ENCODE measurements at places on chromosomes 7 and 10.

DNA sequence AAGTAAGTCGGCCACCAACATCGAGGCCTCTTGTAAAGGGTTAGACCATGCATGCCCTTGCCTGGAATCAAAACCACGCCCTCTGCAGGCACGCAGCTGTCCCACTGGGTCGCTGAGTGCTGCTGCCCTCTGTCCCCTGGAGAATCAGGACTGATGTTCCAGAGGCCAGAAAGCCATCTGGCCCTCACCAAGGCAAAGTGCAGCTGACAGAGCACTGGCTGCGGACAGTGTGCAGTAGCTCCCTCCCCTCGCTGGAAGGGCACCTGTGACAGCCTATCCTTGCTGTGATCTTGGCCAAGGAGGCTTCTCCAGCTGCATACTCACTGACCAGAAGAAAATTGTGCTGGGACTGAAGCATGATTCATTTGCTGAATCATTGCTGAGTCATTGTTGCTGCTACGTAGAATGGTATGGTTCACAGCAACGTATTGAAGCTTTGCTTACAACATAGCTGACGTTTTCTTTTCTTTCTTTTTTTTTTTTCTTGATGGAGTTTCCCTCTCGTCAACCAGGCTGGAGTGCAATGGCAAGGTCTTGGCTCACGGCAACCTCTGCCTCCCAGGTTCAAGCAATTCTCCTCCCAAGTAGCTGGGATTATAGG, 30.4 kb downstream of the DDC start:
- no peak for DNase-seq

GRCh38 chr10:68474021-68474420, 2.2 kb upstream of the DNA2 start:
- no peak for DNase-seq

- DNase-seq: no peak
These were observed 59.2 kb upstream of the PTN start for GRCh38 chr7:137402536-137403352.

GRCh38 chr10:79066411-79067240, 2.1 kb upstream of the ZMIZ1 start:
- no peak for DNase-seq

GRCh38 chr7:137890449-137890921, 43.7 kb upstream of the DGKI start:
- no peak for DNase-seq

- DNase-seq: no peak
These were observed 139.9 kb downstream of the ARL4A start for GRCh38 chr7:12827219-12827821.

GRCh38 chr7:297611-298374, 7.8 kb downstream of the FOXL3 start:
- no peak for DNase-seq

DNA sequence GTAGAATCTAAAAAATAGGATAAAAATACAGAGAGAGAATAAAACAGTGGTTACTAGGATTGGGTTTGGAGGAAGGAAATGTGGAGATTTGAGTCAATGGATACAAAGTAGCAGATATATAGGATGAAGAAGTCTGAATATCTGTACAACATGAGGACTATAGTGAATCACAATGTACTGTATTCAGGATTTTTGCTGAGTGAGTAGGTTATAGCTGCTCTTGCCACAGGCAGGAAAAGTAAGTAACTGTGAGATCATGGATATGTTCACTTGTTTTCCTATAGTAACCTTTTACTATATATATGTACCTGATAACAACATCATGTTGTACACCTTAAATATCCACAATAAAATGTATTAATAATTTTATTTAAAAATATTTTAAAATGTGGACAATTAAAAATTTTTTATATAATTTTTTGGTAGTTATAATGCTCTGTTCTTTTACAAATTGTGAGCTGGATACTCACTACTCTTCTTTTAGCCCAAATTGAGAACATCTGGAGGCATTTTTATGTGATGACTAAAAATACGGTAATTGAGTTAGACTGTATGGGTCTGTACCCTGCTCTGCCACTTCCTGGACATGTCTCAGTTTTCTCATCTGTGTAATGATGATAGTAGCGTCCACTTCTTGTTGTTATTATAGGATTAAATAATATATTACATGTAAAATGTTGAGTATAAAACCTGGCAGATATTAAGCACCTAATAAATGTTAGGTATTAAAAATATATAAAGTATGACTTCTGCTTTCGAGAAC, 439.1 kb downstream of the AUTS2 start:
- DNase-seq: no peak

DNA sequence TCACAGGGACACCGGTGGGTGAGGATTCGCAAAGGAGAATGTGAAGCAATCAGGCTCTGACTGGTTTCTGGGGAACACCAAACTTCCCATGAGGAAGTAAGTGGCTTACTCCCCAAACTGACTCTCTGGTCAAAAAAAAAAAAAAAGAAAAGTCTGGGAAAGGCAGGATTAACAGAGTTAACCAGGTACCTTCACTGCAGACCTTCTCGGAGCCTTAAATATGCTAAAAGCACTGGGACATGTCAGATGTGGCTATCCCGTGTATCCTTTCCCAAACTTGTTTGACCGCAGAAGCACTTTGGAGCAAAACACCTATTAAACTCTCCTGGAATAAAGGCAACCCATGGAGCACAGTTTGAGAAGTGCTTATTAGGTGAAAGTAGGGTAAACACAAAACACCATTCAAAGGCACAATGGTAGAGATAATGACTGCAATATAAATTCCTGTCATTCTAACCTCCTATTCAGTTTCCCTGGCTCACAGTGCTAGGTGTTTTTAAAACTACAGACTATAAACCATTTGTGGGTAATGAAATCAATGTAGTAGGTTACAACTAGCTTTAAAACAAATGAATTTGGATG, 44.1 kb upstream of the MXI1 start:
- no peak for DNase-seq

- DNase-seq: no peak
These were observed 8.6 kb upstream of the ORAI2 start for GRCh38 chr7:102424787-102425218.

DNA sequence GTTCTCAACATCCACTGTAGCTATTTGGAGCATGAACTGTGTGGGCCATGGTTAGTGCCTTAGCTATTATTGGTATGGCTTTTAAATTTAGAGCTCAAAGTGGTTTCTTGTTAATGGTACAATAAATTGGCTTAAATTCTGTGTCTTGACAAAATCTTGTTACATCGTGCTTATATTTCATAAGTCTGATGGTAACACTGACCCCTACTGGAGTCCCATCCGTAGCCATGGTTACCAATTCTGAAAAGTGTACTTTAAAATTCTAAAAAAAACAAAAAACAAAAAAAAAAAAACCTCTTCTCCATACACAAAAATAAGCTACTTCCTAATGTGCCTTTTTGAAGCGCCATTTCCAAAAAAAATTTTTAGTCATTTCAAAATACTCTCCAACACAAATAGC, 6.4 kb upstream of the RPP30 start:
- DNase-seq: no peak

DNA sequence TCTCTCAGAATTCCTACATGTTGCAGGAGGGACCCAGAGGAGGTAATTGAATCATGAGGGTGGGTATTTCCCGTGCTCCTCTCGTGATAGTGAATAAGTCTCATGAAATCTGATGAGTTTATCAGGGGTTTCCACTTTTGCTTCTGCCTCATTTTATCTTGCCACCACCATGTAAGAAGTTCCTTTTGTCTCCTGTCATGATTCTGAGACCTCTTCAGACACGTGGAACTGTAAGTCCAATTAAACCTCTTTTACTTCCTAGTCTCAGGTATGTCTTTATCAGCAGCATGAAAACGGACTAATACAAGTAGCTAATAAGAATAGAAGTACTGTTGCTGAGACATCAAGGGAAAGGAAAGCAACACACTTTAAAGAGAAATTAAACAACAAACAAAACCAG, 143.4 kb downstream of the CCDC71L start:
- DNase-seq: no peak

- no peak for DNase-seq
These were observed 172.5 kb downstream of the ARHGAP21 start for GRCh38 chr10:24551161-24551560.

GRCh38 chr7:525740-526139, 6.1 kb upstream of the PDGFA start:
- no peak for DNase-seq

GRCh38 chr10:3574451-3574850, 210.6 kb downstream of the KLF6 start:
- no peak for DNase-seq

- no peak for DNase-seq
These were observed 19.5 kb downstream of the HSPA12A start for GRCh38 chr10:116722736-116723427.

- DNase-seq: no peak
These were observed 636.4 kb downstream of the KCNMA1 start for GRCh38 chr10:77001206-77001605.

- no peak for DNase-seq
These were observed 119.1 kb downstream of the TFEC start for GRCh38 chr7:115911465-115911864.

GRCh38 chr7:114723308-114723707, 198.6 kb upstream of the MDFIC start:
- DNase-seq: no peak

DNA sequence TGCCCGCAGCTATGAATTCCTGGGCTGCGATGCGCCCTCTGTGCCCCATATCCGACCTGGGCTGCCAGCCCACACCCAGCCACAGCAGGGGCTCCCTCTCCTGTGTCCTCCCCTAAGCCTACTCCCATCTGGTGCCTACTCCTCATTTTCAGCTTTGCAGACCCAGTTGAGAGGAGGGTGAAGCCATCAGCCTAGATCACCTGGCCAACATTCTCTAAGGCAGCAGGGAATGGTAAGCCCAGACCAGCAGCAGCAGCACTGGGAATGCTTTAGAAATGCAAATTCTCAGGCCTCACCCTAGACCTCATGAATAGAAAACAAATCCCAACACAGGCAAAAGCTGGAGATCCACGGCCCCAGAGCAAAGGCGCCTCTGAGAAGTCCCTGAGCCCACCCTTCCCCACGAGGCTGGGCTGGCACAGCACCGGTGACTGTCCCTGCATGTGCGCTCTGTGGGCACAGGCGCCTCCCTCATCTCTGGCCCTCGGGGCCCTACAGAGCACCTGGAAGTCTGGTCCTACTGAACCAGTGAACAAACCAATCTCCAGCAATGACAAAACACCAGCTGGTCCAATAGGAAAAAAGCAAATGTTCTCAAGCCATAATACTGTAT, 161.4 kb downstream of the GFRA1 start:
- no peak for DNase-seq

DNA sequence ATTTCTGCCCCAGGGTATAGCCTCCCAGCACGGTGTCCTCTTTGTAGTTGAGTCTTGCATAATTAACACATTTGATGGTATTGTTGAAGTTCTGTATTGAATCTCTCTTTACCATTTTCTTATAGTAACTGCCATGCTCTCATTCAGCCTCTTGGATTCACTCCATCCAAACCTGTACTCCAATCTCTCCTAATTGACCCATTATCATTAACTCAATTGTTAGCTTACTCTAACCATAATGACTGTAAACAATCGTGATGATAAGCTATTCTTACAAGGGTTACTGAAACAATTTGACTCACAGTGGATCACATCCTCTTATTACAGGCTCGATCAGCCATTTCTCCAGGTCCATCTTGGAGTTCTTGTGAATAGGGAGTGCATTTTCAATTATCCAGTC, 191.9 kb upstream of the AGK start:
- DNase-seq: no peak

DNA sequence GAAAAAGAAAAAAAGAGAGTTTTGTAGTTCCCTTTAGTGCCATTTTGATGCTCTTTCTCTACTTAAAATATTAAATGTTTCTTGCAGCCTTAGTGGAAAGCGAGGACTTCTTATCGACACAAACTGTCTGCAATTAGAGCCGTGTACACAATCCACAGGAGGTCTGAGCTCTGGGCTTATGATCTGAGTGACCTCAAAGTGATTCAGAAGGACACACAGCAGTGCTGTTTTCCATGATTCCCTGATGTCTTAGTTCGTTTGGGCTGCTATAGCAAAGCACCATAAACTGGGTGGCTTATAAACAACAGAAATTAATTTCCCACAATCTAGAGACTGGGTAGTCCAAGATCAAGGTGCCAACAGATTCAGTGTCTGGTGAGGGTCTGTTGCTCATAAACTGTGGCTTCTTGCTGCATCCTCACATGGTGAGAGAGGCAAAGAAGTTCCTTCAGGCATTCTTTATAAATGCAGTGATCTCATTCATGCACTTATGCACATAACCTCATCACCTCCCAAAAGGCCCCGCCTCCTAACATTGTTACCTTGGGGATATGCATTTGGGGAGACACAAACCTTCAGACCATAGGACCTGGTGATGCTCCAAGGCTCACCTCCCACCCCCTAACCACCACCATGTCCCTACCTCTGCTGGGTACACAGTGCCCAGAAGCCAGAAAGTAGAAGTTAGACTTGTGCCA, 204.5 kb upstream of the GHITM start:
- DNase-seq: no peak

- no peak for DNase-seq
These were observed 260.4 kb downstream of the RELN start for GRCh38 chr7:103729026-103729425.

- no peak for DNase-seq
These were observed 25.5 kb downstream of the RAMP3 start for GRCh38 chr7:45182856-45183710.

DNA sequence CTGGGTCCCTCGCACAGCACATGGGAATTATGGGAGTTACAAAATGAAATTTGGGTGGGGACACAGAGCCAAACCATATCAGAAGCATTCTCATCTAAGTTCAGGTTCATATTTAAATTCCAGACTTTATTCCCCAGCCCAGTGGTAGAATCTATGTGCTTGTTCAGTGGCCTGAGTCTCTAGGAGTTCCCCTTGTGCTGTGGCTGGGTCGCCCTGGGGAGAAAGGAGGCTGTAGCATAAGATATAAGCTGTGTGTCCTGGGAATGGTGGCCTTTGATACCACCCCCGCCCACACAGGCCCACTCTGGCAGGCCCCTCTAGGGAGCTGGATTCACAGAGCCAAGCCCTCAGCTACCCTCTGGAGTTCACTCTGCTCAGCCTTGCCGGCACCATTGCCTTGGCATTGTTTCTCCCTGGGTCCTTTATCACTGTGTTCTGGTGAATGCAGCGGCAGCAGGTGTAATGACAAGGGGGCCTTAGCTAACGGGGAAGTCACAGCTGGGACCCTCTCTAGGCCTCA, 64.2 kb downstream of the MINDY4 start:
- DNase-seq: no peak

GRCh38 chr10:7362471-7362870, 48.4 kb downstream of the SFMBT2 start:
- DNase-seq: no peak

- DNase-seq: no peak
These were observed 1248.5 kb upstream of the LRRN3 start for GRCh38 chr7:109842386-109842785.

DNA sequence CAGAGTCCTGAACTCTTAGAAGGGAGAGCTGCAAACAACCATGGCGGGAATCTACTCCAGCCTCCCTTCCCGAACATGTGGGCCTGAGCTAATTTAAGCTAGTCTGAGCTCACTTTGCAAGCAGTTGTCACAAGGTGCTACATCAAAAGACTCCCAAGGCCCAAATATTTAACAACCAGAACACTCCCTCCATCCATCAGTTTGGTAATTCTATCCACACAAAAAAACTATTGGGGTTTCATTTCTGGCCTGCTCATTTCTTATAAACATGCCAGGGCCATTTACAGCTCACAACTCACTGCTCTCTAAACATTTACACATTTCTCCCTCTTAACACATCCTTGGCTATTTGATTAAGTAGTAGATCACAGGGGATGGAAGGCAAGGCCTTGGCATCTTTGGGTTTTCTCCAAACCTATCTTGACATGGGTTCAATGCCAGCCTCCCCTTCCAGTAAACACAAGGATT, 263.4 kb downstream of the KCNMA1 start:
- no peak for DNase-seq

GRCh38 chr7:111294494-111294893, 203.6 kb downstream of the LRRN3 start:
- DNase-seq: no peak

GRCh38 chr10:126599949-126600682, 70.4 kb downstream of the C10orf90 start:
- DNase-seq: no peak

Measured in activated CD8-positive, alpha-beta memory T cell treated with anti-CD3 and anti-CD28 coated beads for 4 hours (primary cell).